ENCODE measurements at places on chromosomes 1 and 21.

DNA sequence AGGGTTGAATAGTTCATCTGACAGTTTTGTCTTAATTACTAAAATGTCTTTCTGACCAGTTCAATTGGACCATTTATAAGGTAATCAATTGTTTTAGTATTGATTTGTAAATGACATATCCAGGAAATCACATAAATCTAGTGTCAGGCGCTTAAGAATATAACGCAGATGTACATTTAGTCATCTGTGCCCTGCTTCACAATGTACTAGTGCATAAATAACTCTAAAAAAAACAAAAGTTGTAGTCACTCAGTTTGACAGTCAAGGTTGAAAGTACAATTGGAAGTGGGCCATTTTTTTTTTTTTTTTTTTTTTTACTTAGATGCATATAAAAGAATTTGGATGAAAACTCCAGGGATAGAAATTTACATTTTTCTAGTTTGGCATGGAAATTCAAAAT is 490.4 kb downstream of the PTPRC start:
- DNase-seq, result no peak

- no peak for DNase-seq
Measured at GRCh38 chr21:25501462-25501861, 105.8 kb downstream of the MRPL39 start.

GRCh38 chr21:25368531-25368930 is 238.8 kb downstream of the MRPL39 start:
- DNase-seq, result no peak

DNA sequence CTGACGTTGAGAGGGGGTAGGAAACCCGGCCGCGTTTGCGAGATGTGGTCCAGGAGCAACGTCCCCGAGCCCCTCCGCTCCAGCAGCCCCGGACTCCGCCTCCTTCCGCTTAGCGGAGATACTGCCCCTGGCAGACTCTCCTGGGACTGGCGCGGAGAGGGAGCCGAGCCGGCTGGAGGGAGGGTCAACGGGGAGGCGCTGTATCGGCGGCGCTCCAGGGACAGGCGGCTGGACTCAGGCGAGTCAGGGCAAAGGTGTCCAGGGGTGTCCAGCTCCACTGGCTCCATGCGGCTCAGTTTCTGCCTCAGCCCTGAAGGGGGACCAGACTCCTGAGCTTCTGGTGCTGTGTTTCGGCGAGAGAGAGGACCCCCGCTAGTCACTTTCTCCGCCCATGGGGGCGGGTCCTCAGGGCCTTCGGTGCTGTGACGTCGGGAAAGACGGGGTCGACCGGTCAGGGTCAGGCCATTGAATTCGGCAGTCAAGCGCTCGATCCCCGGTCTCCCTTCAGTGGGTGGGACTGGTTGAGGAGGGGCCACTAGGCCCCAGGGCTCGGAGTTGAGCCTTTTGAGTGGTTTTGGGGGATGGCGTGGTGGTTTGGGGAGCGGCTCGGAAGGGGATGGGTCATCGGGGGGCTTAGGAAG is 2.8 kb upstream of the LIX1L start:
- DNase-seq, result peak; percentile 57

DNA sequence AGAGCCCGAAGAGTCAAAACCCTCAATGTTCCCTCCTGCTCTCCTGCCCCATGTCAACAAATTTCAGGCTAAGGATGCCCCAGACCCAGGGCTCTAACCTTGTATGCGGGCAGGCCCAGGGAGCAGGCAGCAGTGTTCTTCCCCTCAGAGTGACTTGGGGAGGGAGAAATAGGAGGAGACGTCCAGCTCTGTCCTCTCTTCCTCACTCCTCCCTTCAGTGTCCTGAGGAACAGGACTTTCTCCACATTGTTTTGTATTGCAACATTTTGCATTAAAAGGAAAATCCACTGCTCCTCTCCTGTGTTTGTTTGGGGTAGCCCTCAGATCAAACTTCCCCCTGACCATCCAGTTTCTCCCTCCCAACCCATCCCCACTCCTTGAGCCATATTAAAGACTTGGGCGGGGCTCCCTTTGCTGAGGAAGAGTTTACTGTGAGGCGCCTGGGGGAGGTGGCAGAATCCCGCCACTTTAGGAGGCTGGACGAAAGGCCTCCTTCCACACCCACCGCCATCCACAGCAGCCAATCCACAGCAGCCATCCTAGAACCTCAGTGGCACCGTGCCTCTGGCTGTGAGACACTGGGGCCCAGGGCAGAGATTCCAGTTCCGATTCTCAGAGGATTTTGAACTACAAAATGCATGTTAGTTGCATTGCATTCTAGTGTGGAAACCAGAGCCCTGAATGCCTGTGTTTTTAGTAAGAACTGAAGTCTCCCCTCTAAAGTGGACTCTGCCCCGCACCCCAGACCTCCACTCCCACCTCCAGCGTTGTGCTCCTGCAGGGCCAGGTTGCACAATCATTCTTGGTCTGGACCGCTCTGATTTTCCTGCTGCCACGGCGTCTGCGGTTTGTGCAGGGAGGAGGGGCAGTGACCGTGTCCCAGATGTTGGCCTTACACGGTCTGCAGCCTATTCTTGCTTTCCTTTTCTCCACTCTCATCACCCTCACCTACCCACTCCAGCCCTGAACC is 3.0 kb downstream of the OLFML3 start:
- no peak for DNase-seq

GRCh38 chr1:197937892-197938291 is 20.7 kb downstream of the LHX9 start:
- DNase-seq, result no peak

Data from progenitor cell of endocrine pancreas (in vitro differentiated cells).